ENCODE measurements at places on chromosomes 11 and 22. TPM values are rescaled to one million over a fixed set of nuclear protein-coding genes. Genes with fewer than 3 reads are reported as not detected.

DNA sequence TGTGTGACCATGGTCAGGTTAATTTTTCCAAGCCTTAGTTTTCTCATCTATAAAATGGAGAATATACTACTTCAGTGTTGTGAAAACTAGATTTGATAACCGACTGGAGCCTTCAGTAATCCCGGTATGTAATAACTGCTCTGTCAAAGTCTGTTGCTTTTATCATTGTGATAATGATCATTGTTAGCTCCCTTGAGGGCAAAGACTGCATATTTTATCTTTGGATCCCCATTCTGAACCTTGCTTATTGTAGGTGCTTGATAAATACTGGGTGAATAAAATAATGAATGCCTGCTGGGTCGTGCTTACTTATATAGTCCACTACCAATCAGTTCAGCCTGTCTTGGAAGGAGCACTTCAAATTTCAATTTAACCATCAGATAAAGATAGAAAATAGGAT is 105.3 kb downstream of the ARFGAP2 start:
- no peak for DNase-seq

DNA sequence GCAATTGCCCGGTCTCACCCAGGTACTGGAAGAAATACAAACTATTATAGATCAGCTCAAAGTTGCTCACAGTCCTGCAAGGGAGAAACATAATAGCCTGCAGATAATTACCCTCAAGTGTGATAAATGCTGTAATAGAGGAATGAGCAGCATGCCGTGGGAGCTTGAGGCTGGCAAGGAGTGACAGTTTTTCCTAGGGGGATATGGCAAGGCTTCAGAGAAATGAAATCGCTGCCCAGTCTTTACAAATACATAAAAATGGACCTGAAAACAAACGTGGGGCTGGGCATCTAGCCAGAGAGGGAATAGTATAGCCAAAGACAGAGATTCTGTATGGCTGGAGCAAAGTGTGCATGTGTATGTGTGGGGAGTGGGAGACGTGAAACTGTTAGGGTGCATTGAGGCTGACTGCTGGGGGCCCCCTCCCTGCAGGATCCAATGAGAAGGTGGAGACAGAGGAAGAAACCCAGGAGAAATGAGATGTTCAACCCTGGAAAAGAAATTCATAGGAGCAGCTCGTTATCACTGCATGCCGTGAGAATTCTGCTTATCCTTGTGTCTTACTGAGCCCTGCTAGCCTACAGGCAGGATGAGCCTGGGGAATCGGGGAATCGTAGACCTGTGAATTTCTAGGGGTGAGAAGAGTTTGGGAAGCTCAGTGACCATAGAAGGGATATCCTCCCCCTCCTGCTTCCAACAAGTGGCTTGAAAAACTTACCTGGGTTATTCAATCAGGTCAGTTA is 167.0 kb downstream of the LDLRAD3 start:
- no peak for DNase-seq

- DNase-seq, result no peak
Measured at GRCh38 chr11:13288375-13289029, 10.9 kb downstream of the BMAL1 start.

GRCh38 chr11:34492806-34493414 is 20.7 kb downstream of the ELF5 start:
- no peak for DNase-seq

- DNase-seq, result peak; percentile 44
Measured at GRCh38 chr11:8807544-8808225, 103.3 kb upstream of the AKIP1 start.

Gene CHCHD10
- 1,446 TPM for total RNA-seq

Gene TEX54
- not detected for total RNA-seq

Gene GGTLC3
- total RNA-seq, result not detected

Data from left ventricle myocardium inferior (tissue), 1 donor.